ENCODE measurements at places on chromosomes 1 and 21.

DNA sequence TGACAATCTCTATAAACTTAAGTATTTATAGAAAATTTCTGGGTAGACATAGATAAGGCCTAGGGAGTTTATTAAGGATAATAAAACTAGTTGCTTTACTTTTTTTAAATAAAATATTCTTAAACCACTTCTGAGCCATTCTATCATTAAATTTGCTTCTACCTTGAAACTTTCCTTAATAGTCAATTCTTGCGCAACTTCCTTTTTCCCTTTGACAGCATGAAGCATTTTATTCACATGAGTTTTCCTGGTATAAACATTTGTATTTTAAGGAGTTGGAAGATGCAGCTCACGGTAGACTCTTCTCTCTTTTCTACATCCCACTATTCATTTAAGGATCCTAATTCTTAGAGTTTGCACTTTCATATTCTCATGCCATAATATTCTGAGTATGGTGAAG lies 75.8 kb upstream of the DPH5 start:
- no peak for DNase-seq

DNA sequence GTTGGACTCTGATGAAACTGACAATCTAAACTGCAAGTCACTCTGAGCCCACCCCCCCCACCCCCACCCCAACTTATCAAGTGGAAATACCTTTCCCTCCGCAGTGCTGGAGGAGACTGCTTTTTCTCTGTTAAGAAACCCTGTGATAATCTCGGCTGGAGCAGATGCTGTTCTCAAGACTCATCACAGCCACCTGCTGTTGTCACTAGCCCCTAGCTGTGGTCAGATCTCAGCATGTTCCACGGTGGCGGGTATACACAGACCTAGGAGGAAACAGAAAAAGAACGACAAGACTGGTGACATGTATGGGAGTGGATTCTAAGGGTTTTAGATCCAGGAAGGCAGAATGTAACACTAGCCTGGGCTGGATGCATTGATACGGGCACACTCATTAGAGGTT lies 2.3 kb downstream of the ACTL8 start:
- DNase-seq: no peak

GRCh38 chr1:56330391-56331026 lies 248.9 kb downstream of the PLPP3 start:
- DNase-seq: no peak

DNA sequence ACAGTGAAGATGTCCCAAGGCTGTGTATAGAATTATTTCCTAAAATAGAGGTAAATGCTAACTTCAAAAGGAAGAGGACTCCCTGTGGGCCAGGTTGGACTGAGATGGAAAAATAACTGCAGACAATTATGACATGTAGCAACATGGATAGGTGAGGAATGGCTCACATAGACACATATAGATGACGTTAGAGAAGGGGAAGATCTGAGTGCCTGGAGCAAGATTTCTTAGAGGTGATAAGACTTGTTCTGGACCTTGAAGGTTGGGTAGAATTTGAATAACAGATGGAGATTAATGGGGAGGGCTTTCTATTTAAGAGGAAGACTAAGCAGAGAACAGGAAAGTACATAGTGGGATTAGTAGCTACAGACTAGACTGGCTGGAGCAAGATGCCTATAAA lies 76.9 kb downstream of the C1orf21 start:
- no peak for DNase-seq

DNA sequence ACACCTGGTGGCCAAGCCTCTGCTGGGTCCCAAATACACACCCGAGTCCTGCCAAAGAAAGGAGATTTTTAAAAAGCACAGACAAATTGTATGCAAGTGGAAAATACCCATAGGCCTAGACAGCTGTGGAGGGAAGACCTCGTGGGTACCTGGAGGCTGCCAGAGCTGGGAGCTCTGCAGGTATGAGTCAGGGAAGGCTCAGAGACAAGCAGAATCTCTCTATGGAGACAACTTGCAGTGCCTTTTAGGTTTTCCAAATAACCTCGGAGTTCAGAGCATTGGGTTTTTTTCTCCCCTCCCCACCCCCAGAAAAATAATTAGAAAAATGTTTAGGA lies 127.7 kb downstream of the EDEM3 start:
- no peak for DNase-seq

- DNase-seq: no peak
Observed at GRCh38 chr1:77010937-77011336, 143.7 kb downstream of the ST6GALNAC5 start.

GRCh38 chr1:69967245-69967766 lies 238.1 kb downstream of the LRRC40 start:
- no peak for DNase-seq

- DNase-seq: no peak
Observed at GRCh38 chr1:37482796-37483744, 8.7 kb downstream of the ZC3H12A start.

- DNase-seq: no peak
Observed at GRCh38 chr1:98296681-98297080, 364.8 kb upstream of the SNX7 start.

DNA sequence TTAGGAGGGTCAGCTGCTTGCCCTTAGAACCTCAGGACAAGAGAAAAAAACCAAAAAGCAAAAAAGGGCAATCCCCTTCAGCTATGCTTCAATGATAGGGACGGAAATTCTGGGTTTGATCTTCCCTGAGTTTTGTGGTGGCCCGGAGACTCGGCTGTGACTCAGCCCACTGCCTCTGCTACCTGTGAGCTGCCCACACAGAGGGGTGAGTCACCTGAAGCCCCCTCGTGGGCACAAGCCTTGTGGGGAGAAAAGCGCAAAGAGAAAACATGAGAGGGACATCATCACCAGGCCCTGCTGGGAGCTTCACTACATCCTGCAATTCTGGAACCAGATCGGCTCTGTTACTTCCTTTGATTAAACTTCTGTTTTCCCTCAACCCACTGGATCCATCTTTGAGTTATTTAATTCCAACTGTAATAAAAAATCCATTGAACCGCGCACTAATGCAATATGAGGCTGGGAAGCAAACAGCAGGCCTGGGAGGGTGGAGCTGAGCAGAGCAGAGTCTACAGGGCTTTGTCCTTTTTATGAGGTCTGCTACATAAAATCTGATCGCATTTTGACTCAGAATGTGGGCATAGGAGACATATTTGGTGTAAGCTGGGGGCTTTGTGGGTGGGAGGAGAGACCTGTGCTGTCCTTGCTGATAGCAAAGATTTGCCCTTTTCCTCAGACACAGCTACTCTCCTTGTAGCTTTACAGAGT lies 58.7 kb upstream of the STUM start:
- DNase-seq: no peak

DNA sequence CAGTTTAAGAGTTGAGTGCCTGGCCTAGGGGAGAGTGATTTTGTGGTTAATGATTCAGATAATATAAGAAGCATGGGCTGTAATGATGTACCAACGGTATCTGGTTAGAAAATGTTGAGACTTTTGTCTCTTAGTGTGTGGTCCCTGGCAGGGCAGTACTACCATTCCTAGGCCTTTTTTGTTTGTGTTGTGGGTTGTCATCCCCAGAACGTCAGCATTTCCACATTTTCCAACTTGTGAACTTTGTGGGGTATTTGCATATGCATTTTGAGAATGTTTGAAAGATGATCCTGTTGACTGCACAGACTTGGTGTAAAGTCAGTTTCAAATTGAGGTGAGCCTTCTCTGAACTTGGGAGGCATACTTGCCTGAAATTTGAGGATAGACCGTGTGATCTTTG lies 11.4 kb downstream of the NEK7 start:
- DNase-seq: no peak

DNA sequence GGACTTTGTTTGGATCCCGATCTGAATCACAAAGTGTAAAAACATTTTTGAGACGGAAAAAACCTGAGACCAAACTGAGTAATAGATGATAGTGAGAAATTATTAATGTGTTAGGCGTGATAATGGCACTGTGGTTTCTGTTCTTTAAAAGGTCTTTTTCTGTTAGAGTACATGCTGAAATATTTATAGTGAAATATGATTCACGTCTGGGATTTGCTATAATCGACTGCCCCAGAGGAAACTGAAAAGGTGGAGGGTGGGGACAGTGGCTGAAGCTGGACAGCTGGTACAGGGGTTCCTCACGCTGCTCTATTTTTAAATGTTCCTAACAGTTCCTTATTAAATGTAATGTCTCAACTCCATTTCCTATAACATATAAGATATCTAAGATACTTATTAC lies 11.2 kb downstream of the URB1 start:
- no peak for DNase-seq

GRCh38 chr1:91741301-91741700 lies 144.7 kb downstream of the TGFBR3 start:
- DNase-seq: no peak

- no peak for DNase-seq
Observed at GRCh38 chr1:154664331-154665002, 56.5 kb upstream of the ADAR start.

GRCh38 chr1:153833171-153833570 lies 58.0 kb downstream of the SLC27A3 start:
- no peak for DNase-seq

- DNase-seq: no peak
Observed at GRCh38 chr1:8116894-8117264, 90.8 kb upstream of the ERRFI1 start.

DNA sequence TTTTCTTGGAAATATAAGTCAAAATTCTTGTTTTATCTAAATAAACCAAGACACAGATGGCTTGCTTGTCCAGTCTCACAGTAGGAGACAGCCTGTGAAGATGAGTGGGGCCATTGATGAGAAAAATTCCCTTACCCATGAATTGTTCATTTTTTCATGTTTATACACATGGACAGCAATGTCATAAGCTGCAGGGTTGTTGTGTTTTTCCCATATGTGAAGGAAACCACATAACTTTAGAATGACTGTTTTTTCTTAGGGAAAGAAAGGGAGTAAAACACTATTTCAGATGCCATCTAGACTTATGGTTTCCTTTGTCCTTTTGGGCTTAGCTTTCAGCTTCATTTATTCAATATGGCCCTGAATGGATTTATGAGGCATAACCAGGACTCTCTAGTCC lies 622.5 kb upstream of the NR5A2 start:
- no peak for DNase-seq

GRCh38 chr1:67407498-67407897 lies 22.7 kb downstream of the SERBP1 start:
- no peak for DNase-seq

DNA sequence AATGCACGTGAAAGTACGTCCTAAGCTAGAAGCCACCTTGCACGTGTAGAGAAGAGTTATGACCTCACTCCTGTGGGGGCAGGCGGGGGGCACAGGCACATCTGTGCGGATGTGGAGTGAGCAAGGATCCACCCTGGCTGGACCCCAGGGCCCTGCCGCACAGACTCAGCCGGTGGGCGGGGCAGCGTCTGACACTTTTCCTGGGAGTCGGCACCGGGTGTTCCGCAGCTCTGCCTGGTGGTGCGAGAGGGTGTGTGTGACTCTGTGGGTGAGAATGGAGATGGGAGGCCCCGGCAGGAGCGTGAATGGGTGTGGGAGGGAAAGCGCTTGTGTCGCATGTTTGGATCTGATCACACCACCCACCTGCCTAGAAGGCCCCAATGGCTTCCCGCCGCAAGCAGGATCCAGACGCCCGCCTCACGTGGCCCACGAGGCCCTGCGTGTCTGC lies 29.5 kb downstream of the RAP1GAP start:
- DNase-seq: no peak

GRCh38 chr1:108114033-108114599 lies 86.0 kb downstream of the SLC25A24 start:
- DNase-seq: no peak

- no peak for DNase-seq
Observed at GRCh38 chr21:46347203-46347550, 23.2 kb downstream of the PCNT start.

DNA sequence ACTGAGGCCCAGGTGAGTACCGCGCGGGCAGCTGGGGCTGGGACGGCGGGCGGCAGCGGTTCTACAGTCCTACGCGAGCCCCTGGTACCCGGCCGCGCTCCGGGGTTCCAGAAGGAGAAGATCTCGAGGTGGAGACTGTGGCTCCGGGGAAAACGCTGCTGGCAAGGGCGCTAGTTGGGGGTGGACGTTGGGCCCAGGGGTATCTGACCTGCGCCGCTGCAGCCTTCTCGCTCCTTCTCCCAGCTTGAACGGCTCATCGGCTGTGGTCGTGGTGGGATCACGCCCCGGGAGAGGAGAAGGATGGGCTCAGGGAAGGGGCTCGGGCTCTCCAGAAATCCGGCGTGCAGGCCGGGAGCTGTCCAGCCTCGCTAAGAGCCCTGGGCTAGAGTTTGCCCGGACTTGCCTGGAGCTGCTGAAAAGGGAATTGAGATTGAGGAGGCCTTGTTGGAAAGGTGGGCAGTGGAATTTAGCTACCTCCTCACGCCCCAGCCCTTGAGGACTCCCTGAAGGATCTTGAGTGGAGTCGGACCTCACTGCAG lies 1.1 kb upstream of the POU3F1 start:
- DNase-seq: no peak

- no peak for DNase-seq
Observed at GRCh38 chr1:63405021-63405420, 37.6 kb downstream of the ALG6 start.

GRCh38 chr1:5845376-5845775 lies 146.8 kb downstream of the NPHP4 start:
- DNase-seq: no peak

DNA sequence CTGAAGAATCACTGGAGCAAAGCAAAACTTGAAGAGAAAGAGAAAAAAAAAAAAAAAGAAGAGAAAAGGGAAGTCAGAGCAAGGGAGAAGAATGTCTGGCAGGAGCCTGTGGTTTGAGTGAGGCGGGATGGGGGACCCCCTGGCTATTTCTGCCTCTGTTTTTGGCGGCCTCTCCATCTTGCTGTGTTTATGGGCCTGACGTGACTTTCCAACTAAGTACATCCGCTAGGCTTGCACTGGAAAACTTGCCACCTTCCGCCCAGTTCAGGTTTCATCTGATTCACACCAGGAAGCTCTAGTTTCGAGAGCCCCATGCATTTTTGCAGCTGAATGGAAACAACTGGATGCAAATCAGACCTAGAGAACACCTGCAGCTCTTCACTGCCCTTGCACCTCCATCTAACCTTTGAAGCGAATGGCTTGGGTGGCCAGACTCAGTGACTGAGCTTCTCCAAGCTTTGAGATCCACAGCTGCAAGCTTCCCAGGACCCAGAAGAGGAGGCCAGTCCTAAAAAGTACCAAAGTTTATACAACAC lies 28.0 kb downstream of the TBX15 start:
- DNase-seq: no peak

GRCh38 chr1:38474738-38475623 lies 384.6 kb downstream of the RRAGC start:
- no peak for DNase-seq

GRCh38 chr1:47918257-47918867 lies 78.8 kb downstream of the TRABD2B start:
- no peak for DNase-seq

GRCh38 chr21:33411949-33412430 lies 8.8 kb downstream of the IFNGR2 start:
- no peak for DNase-seq

DNA sequence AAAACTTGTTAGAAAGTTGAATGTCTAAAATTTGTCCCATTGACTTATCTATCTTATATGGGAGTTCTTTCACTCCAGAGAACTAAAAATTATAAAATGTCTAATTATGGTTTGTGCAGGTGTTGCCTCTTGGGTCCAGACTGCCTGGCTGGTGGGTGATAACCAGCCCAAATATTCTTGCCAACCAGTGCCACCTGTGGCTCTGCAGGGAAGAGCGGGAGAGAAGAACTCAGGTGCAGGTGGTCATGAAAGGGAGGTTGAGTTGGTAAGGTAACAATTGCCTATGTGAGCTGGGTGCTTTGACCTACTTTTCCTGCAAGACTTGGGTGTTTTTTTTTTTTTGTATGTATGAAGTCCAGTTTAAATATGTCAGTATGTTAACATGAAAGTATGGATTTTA lies 10.2 kb downstream of the RPS6KC1 start:
- DNase-seq: no peak

Measured in CD4-positive, alpha-beta memory T cell (primary cell).